Neural crest cell (in vitro differentiated cells): ENCODE measurements at places on chromosomes 13 and 19. TPM values are rescaled to one million over a fixed set of nuclear protein-coding genes. Genes with fewer than 3 reads are reported as not detected.

GRCh38 chr19:40208602-40209001 lies 9.6 kb downstream of the TTC9B start:
- H3K4me3 ChIP-seq, result no peak overlapping the region
- no peak overlapping the region for H3K27ac ChIP-seq
- no peak for DNase-seq

DNA sequence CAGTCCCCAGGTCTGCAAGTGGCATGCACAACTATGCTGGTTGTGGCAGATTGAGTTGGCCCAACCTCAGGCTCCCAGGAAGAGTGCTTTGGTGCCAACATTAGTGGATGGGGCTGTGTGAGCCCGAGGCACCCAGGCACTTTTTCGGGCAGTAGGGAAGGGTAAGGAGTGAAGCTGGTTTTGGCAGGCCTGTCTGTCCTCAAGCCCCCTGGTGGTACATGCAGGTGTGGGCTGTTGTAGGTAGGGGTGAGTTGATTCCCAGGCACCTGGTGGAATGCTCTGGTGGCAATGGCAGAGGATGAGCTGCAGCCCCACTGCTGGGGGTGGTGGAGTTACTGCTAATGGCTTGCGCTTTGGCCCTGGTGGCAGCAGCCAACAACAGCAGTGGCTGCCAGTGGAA lies 723.7 kb upstream of the SLITRK1 start:
- no peak overlapping the region for H3K27ac ChIP-seq
- H3K27me3 ChIP-seq, result no peaks in the 10 kb centered on the region
- no peak overlapping the region for H3K4me3 ChIP-seq
- no peak for DNase-seq

DNA sequence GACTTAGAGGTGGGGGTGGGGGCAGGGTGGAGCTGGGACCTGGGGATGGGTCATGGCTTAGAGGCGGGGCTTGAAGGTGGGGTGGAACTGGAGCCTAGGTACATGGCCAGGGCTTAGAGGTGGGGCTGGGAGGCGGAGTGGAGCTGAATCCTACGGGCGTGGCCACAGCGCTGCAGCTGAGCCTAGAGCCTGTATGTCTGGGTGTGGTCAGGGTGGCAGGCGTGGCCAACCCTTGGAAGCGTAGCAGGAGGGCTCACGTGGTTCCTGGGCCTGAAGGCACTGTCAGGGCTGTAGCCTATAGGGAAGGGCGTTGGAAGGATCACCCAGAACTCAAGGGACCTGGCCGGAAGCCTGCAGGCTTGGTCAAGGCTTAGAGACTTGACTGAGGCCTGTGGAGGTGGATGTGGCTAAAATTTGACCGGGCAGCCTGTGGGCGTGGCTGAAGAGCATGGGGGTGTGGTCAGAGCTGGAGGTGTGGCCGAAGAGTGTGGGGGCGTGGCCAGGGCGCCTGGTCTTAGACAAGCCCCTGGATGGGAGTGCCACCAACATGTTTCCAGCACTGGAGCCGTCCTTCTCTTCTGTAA lies 24.3 kb downstream of the COLGALT1 start:
- H3K36me3 ChIP-seq, result peaks cover 12% of the 10 kb centered on the region
- DNase-seq, result peak; percentile 55
- no peak overlapping the region for H3K4me3 ChIP-seq
- H3K27ac ChIP-seq, result no peak overlapping the region
- H3K27me3 ChIP-seq, result no peaks in the 10 kb centered on the region

RDH8 gene
- not detected in 2 replicates for total RNA-seq

DNA sequence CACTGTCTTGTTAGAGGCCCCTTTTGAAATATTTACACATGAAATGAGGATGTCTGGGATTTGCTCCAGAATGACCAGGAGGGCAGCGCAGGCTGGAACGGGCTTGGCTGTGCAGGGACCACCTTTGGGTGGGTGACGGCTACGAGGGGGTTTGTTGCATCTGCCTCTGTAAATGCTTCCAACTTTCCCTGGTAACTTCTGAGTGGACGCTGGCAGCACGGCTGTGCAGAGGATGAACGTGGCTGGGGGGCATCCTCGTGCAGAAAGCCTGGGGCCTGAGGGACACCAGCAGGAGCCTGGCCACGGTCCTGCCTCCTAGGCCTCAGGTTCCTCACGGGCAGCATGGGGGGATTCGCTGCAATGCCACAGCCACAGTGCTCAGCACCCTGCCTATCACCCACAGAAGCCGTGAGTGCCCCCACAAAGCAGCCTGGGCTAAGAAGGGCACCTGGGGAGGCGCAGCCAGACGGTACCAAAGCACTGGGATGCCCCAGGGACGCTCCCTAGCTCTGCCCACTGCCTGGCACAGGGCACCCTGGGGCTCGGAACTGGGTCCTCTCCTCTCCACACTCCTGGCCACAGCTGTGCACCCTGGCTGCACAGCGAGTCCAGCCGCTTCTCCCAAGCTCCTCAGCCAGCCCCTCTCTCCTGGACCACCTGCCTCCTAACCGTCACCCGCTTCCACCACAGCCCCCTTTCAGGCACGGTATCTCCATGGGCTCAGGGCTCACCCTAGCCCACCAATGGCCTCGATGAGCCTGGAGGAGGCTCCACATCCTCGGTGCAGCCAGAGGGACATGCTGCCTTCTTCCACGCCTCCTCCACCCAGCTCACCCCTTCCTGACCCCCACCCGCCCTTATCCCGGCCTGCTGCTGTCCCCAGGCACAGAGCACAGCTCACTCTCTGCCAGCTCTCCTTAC lies 44.5 kb downstream of the MLLT1 start:
- peaks cover 34% of the 10 kb centered on the region for H3K4me1 ChIP-seq
- no peaks in the 10 kb centered on the region for H3K27me3 ChIP-seq
- DNase-seq, result no peak
- peak overlapping the region; percentile 54 for H3K27ac ChIP-seq

GRCh38 chr19:45498411-45499195 lies at the start of gene PPM1N:
PPM1N (plus strand) TSS chr19:45498443; CDS start chr19:45498473, 30 bp downstream.
- peaks cover 36% of the 10 kb centered on the region for H3K4me1 ChIP-seq
- peak; percentile 30 for DNase-seq
- H3K27ac ChIP-seq, result no peak within 1 kb of the TSS
- H3K36me3 ChIP-seq, result no peaks in the 10 kb centered on the region
- peaks cover 72% of the 10 kb centered on the region for H3K27me3 ChIP-seq
- H3K4me3 ChIP-seq, result peak within 1 kb of the TSS; percentile 86

- no peak for DNase-seq
- H3K4me1 ChIP-seq, result no peaks in the 10 kb centered on the region
- H3K4me3 ChIP-seq, result no peak overlapping the region
- H3K27me3 ChIP-seq, result no peaks in the 10 kb centered on the region
- H3K36me3 ChIP-seq, result peaks cover 4% of the 10 kb centered on the region
- H3K27ac ChIP-seq, result no peak overlapping the region
These were observed 1124.2 kb downstream of the SLITRK1 start for GRCh38 chr13:82758044-82758443.

DNA sequence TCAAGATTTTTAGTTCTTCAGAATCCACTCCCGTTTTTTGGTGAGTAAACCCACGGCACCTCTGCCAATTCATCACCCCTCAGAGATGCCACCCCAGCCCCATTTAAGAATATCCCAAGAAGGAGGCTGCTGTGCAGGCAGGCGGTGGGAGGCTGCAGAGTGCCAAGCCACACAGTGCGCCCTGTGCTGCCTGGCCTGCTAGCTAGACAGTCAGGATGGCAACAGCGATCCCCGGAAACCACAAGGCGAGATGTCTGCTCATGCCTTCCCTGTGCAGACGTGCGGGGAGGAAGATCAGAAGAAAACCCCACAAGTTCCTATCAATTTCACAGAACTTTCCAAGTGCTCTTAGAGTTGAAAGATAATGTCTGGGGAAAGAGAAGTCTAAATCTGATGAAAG lies 64.8 kb upstream of the GPR183 start:
- H3K27me3 ChIP-seq, result no peaks in the 10 kb centered on the region
- H3K27ac ChIP-seq, result no peak overlapping the region
- peaks cover 16% of the 10 kb centered on the region for H3K36me3 ChIP-seq
- DNase-seq, result no peak
- no peak overlapping the region for H3K4me3 ChIP-seq
- no peaks in the 10 kb centered on the region for H3K4me1 ChIP-seq

- DNase-seq, result no peak
- H3K36me3 ChIP-seq, result no peaks in the 10 kb centered on the region
- H3K27me3 ChIP-seq, result no peaks in the 10 kb centered on the region
- peaks cover 8% of the 10 kb centered on the region for H3K4me1 ChIP-seq
- H3K4me3 ChIP-seq, result no peak overlapping the region
These were observed 25.0 kb downstream of the AP2S1 start for GRCh38 chr19:46825731-46826055.

C19orf38 gene
- total RNA-seq, result not detected in 2 replicates

ZNF628 gene
- total RNA-seq, result 14.8 and 15.0 TPM in 2 replicates

DNA sequence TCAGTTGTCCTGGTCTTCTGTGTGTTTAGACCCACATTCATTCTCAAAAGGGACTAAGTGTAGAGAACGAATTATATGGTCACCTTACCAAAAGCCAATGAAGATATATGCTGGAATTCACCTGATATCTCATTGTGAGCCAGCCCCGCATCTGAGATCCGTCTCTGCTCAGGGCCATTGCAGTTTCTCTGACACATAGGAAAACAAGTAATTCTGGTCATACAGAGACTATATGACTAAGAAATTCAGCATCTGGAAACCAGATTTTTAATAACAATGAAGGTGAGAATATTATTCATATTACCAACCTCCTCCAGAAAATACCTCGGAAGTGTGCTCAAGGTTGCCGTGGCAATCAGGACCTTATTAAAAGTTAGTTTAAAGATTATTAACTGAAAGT lies 278.6 kb upstream of the EDNRB start:
- no peak overlapping the region for H3K27ac ChIP-seq
- peaks cover 35% of the 10 kb centered on the region for H3K4me1 ChIP-seq
- no peak for DNase-seq
- no peaks in the 10 kb centered on the region for H3K36me3 ChIP-seq
- no peak overlapping the region for H3K4me3 ChIP-seq

GRCh38 chr19:19110410-19111135 lies 27.7 kb downstream of the TMEM161A start:
- peak overlapping the region; percentile 38 for H3K4me3 ChIP-seq
- H3K27ac ChIP-seq, result no peak overlapping the region
- H3K36me3 ChIP-seq, result no peaks in the 10 kb centered on the region
- peaks cover 3% of the 10 kb centered on the region for H3K27me3 ChIP-seq

MYDGF gene
- 45.4 and 48.8 TPM in 2 replicates for total RNA-seq

LMTK3 gene
- total RNA-seq, result 3.1 and 3.3 TPM in 2 replicates

- H3K27ac ChIP-seq, result no peak overlapping the region
- H3K36me3 ChIP-seq, result no peaks in the 10 kb centered on the region
- no peak for DNase-seq
- no peak overlapping the region for H3K4me3 ChIP-seq
- H3K27me3 ChIP-seq, result no peaks in the 10 kb centered on the region
These were observed 7.2 kb downstream of the ABHD13 start for GRCh38 chr13:108225440-108225839.

DNA sequence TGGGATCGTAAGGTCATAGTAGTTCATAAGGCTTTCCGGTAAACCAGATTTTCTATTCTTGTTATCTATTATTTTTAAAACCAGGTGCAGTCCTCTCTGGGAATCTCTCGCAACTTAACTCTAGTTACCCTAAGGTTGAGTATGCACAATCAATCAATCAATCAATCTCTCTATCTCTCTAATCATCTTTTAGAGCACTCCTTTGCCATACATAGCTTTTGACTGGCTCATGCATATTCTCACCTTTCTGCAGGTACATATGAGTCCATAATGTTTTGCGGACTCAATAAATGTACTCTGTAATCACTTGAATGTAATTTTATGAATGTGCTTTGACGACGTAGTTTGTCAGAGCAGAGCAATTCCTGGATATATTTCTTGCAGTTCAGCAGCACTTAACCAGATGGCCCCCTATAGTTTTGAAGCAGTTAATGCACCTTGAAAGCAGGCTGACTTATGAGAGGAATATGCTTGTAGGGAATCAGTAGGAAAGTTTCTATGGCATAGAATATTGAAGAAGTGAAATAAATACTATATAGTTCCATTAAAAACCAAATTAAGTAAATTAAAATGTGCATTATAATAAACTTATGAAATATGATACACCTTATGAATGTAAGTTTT lies 524.7 kb downstream of the GPC5 start:
- no peaks in the 10 kb centered on the region for H3K4me1 ChIP-seq
- no peak for DNase-seq
- no peak overlapping the region for H3K27ac ChIP-seq
- H3K4me3 ChIP-seq, result no peak overlapping the region
- no peaks in the 10 kb centered on the region for H3K36me3 ChIP-seq

DNA sequence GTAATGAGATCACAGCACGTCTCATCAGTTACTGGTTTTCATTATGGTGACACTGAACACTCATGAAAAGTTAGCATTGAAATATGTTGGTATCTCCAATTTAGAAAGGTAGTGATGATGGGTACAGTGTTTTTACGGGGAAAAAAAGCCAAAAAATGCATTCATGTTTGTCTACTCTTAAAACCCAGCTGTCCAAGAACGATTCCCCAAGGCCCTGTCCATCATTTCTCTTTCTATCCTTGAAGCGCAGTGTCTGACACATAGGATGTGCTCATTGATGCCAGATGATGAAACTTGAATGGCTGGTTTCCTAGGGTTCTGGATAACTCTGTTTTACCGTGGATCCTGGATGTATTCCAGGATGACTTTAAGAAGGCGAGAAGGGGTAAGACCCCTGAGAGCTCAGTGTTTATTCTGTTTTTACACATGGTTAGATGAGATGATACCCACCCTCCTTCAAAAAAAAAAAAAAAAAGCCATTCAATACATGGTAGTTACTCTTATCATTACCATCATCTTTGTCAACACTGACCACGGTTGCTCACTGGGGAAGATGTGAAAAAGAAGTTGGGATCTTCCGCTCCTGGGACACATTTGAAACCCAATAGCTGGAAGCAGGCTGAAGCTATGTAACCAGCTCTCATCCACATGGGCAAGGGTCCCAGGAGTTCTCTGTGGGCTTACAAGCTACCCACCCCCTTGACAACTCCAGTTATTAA lies 22.5 kb downstream of the SERP2 start:
- H3K36me3 ChIP-seq, result peaks cover 3% of the 10 kb centered on the region
- no peak overlapping the region for H3K27ac ChIP-seq
- peaks cover 45% of the 10 kb centered on the region for H3K4me1 ChIP-seq
- no peaks in the 10 kb centered on the region for H3K27me3 ChIP-seq
- no peak for DNase-seq

DNA sequence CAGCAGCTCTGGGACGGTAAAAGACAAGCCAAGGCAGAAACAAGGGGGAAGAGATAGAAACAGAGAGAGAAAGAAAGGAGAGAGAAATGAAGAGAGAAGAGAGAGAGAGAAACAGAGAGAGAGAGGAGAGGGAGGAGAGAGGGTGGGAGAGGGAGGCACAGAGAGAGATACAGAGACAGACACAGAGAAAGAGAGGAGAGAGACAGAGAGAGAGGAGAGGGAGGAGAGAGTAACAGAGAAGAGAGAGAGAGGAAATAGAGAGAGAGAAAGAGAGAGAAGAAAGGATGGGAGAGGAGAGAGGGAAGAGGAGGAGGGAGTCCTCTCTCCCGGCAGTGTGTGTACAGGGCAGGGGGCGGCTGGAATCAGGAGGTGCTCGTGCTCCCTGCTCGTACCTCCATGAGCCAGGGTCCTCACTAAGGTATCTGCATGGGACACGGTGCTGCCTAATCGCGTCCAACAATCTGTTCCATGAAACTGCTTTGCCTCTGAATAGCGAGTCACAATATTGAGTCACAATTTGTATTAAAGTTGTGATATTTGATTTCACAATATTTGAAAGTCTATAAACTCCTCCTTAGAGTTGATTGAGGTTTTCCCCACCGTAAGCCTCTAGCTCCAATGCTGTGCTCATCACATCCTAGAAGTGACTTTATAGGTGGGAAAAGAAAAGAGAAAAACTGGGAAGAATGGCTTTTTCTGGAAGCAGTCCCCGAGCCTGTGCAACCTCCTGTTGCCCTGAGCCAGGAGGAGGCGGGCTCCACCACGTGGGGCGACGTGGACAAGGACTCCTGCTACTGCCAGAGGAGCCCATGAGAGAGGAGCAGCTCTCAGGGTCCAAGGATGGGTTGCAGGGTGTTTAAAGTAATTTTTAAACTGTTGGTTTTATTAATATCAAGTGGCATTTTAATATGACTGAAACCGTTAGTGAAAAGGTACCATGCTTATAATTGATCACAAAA lies 81.7 kb upstream of the ARHGEF7 start:
- peaks cover 18% of the 10 kb centered on the region for H3K27me3 ChIP-seq
- H3K4me1 ChIP-seq, result no peaks in the 10 kb centered on the region
- no peak overlapping the region for H3K27ac ChIP-seq
- DNase-seq, result no peak
